ENCODE measurements at places on chromosomes 1 and 21.

- DNase-seq, result no peak
These were observed 18.9 kb upstream of the IPP start for GRCh38 chr1:45769261-45769932.

GRCh38 chr1:111275780-111276433 is 14.7 kb upstream of the CHIA start:
- no peak for DNase-seq

GRCh38 chr1:67126111-67126746 is 8.5 kb downstream of the C1orf141 start:
- DNase-seq, result no peak

DNA sequence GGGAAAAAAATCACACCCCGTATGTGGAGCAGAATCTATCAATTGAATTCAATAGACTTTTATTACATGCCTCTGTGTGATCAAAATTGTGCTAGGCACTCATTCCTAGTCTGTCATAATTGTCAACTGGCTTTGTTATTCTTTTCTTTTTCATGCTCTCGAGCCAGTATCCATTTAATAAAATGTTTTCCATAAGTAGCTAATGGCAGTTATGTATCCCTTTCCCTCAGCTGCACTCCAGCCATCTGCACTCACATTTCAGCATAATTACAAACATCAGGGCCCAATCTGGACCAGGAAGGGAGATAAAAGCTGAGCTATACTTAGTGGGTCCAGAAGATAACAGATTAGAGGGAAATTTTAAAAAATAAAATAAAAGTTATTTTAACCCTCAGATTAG is 15.9 kb downstream of the RGS5 start:
- DNase-seq, result no peak

GRCh38 chr1:167148421-167148820 is 54.5 kb downstream of the STYXL2 start:
- no peak for DNase-seq

All from activated T-cell treated with anti-CD3 and anti-CD28 coated beads for 4 hours (primary cell).